ENCODE measurements at places on chromosomes 12 and 14.
A peak's percentile ranks its signal among the peaks of the same experiment; 100 is the strongest.

- no peak for DNase-seq
Observed at GRCh38 chr12:38664661-38665269, 240.6 kb downstream of the CPNE8 start.

- DNase-seq = no peak
Observed at GRCh38 chr12:68119250-68119649, 40.3 kb downstream of the IFNG start.

GRCh38 chr12:59365133-59365532 is 230.7 kb upstream of the SLC16A7 start:
- DNase-seq = no peak

GRCh38 chr14:91356181-91356763 is 61.3 kb downstream of the CCDC88C start:
- DNase-seq = no peak

- no peak for DNase-seq
Observed at GRCh38 chr14:37546621-37547447, 48.2 kb downstream of the FOXA1 start.

- no peak for DNase-seq
Observed at GRCh38 chr14:26403760-26404159, 194.1 kb downstream of the NOVA1 start.

GRCh38 chr14:71985538-71986189 is 53.4 kb downstream of the RGS6 start:
- DNase-seq = no peak

DNA sequence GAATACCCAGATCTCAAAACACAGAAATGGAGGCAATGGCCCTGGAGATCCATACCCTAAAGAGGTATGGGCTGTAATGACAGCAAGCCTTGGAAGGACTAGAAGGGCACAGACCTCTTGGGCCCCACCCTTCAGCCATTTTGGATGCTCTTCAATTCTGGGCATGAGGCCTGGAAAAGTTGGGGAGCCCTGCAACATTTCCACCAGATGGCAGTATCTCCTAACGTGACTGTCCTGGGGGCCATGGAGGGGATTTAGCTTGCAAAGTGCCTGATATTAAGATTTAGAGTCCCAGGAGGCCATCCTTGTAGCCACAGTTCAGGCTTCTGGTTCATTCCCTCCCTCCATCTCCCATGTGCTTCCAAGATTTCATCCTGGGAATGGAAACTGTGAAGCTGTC is 30.2 kb downstream of the KCNA5 start:
- no peak for DNase-seq

GRCh38 chr12:128609861-128610260 is 213.9 kb downstream of the SLC15A4 start:
- no peak for DNase-seq

GRCh38 chr14:61925043-61925442 is 162.8 kb downstream of the SNAPC1 start:
- no peak for DNase-seq

- DNase-seq = no peak
Observed at GRCh38 chr14:42513837-42514236, 907.2 kb downstream of the LRFN5 start.

- DNase-seq = no peak
Observed at GRCh38 chr14:24535737-24536136, 27.7 kb upstream of the CMA1 start.

- no peak for DNase-seq
Observed at GRCh38 chr14:71243697-71244096, 336.4 kb downstream of the PCNX1 start.

DNA sequence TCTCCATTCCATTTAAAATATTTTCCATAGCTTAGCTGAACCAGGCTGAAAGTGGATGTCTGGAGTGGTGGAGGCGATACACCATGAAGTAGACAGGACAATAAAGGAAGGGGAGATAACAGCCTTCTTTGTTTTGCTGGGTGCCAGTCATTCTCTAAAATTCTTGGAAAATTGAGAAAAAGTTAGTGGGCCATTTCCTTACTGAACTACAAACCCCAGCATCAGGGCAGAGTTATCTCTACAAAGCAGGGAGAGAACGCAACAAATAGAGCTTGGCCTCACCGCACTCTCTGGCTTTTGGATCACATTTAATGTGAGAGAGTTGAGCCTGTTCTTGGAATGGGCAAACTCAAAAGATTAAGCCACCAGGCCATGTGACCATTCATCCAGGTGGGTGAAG is 41.2 kb upstream of the LRRC10 start:
- no peak for DNase-seq

DNA sequence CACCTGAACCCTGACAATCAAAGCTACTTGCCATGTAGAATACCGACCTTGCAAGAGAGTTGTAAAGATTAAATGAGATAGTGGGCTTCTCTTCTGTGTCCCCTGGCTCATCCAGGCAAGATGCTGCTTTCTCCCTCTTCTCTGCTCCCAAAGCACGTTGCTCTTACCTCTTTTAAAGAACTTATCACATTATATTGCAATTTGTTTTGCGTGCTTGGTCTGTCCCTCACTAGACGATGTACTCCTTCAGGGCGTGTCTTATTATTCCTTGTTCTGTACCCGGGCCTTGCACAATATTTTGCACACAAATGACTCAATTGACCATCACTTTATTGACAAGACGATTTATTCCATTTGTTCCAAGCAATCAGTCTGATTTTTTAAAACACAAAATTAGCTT is 3.3 kb downstream of the DCN start:
- DNase-seq = no peak

DNA sequence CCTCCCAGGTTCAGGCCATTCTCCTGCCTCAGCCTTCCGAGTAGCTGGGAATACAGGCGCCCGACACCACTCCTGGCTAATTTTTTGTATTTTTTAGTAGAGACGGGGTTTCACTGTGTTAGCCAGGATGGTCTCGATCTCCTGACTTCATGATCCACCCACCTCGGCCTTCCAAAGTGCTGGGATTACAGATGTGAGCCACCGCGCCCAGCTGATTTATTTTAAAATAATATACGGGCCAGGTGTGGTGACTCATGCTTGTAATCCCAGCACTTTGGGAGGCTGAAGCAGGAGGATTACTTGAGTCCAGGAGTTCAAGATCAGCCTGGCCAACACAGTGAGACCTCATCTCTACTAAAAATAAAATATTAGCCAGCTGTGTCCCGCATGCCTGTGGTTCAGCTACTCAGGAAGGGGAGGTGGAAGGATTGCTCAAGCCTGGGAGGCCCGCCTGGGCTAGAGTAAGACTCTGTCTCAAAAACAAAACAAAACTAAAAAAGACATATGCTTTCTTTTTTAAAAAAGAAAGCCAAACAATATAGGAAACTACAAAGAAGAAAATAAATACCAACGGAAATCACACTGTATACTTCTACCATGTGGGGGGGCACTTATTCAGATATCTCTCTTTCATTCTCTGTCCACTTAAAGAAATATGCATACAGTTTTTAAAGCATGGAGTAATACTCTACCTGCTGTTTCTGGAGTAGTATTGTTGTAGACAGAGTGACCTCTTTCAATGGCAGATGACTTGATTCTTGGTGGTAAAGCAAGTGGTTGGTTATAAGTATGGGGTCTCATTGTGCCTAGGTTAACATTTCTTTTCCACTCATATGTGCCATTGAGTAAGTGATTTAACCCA is 930 bp upstream of the MIA2 start:
- no peak for DNase-seq

DNA sequence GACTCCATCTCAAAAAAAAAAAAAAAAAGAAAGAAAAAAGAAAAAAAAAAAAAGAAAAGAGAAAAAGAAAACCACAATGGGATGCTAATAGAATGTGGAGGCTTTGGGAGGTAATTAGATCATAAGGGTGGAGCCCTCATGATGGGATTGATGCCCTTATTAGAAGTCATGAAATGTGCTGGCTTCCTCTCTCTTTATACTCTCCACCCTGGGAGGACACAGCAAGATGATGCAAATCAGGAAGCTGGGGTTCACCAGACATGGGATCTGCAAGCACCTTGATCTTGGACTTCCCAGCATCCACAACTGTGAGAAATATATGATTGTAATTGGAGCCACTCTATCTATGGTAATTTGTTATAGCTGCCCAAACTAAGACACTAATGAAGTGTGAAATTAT is 13.4 kb upstream of the DRAM1 start:
- no peak for DNase-seq

GRCh38 chr12:51199366-51199945 is 18.4 kb downstream of the POU6F1 start:
- no peak for DNase-seq

- DNase-seq = peak; percentile 28
Observed at GRCh38 chr14:104149617-104150135, 11.3 kb downstream of the KIF26A start.

GRCh38 chr14:39957290-39957689 is 525.1 kb upstream of the FBXO33 start:
- no peak for DNase-seq

DNA sequence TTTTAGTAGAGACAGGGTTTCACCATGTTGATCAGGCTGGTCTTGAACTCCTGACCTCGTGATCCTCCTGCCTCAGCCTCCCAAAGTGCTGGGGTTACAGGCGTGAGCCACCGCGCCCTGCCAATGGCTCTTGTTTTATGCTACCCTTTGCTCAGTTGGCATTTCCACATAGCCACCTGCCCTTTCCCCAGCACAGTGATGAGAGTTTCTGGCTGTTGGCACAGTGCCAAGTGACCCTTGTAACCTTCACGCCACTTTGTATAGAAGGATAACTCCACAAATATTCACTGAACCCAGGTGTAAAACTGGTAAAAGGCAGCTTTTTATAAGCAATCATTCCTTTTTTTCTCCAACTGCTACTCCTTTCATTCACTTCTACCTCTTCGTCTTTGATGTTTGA is 18.5 kb upstream of the CCDC175 start:
- no peak for DNase-seq

- DNase-seq = no peak
Observed at GRCh38 chr14:29166507-29166906, 399.9 kb downstream of the FOXG1 start.

DNA sequence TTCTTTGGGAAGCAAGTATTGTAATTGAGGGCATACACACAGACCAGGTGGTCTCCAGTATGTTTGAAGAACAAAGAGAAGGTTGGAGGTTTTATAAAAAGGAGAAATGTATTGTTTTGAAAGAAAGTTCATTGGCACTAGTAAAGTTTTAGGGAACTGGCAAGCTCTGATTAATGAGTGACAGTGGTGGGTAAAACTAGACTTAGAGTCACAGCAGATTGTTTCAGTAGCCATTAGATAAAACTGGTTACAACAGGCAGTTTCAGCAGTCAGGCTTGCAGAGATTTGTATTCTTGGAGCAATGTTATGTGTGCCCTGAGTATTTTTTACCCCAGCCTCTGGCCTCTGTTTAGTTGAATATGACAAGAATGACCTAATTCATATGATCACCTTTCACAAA is 49.1 kb upstream of the ARID2 start:
- no peak for DNase-seq

GRCh38 chr12:122001466-122002209 is 20.0 kb upstream of the BCL7A start:
- no peak for DNase-seq

- DNase-seq = peak; percentile 97
Observed at GRCh38 chr14:34539407-34540180, at the start of gene EAPP. Gene EAPP (minus strand): TSS chr14:34539701. CDS start chr14:34539628, 73 bp downstream.

DNA sequence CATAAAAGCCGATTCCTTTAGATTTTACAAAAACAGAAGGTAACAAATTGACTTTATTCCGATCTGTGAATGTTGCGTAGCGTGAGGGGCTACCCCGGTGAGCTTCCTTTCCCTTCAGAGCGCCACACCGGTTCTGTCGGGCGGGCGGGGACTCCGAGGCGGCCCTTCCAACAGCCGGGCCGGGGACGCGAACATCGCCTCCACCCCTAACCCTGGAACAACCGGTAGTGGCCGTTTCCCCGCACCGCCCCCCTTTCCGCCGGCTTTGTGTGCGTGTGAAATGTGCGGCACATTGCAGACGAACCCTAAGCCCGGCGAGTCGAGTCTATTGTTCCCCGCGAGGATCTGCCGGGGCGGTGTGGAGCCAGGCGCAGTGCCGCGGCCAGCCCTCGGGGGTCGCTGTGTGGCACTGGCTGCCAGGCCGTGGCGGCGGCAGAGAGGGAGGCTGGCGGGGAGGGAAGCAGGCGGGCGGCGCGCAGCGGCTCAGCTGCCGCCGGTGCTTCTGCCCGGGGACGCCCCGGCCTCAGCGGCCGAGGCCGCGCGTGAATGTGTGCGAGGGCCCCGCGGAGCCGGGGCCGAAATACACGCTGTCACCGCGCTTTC is 775 bp upstream of the ARID2 start:
- peak; percentile 99 for DNase-seq

DNA sequence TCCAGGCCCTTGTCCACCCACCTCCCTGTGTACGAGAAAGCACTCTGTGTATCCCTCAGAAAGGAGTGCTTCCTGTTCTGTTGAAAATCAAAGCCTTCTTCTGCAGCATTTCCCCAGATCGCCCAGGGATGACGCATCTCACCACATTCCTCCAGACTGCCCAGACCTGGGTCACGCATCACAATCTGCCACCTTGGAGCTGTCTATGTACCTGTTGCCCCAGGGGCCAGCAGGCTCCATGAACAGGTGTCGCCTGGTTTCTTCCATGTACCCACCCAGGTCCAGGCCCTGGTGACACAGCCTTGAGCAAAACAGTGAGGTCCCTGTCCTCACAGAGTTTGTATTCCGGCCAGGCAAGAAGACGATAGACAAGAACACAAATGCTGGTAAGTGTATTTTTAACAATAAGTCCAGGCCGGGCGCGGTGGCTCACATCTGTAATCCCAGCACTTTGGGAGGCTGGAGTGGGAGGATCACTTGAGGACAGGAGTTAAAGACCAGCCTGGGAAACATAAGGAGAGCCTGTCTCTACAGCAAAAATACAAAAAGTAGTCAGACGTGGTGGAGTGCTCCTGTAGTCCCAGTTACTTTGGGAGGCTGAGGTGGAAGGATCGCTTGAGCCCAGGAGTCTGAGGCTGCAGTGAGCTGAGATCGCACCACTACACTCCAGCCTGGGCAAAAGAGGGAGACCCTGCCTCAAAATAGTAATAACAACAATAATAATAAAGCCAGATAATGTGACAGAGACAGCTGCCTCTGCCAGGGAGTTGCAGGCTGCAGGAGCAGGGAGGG is 6.8 kb upstream of the PPP1R13B start:
- DNase-seq = no peak

DNA sequence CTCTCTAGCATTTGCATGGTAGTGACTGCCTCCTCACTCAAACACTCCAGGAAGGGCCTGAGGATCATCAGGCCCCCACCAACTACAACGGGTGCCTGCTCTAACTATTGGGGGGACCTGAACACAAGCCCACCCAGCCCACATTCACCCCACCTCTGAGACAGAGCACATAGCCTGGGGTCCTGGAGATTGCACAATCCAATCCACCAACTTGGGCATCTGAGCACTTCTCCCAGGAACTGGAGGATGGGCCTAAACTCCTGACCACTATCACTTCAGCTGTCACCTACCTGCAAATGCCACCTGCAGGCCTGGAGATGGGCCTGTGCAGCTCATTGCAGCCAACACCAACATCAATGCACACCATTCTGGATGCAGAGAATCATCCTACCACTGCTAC is 66.6 kb downstream of the TMTC3 start:
- no peak for DNase-seq

GRCh38 chr12:114381177-114381576 is 24.8 kb downstream of the TBX5 start:
- DNase-seq = no peak

DNA sequence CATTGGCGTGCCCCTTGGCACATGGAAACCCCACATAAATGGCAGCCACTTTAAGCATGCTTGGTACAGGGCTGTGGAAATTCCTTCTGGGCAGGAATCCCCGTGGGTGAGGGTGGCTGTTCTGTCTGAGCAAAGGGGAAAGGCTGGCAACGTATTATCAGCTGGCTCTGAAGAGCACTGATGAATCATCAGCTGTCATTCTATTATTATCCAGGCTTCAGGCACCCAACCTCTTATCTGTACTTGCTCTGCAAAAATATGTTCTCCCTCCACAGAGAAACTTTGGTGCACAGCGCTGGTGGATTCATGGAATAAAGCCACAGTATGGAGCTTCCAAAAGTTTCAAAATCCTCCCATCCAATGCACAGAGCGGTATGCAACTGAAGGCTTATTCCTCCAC is 167.1 kb downstream of the TBX5 start:
- DNase-seq = peak; percentile 16

Measured in mucosa of gallbladder (tissue), 1 donor.